Sigmoid colon (tissue), 7 donors: ENCODE measurements at places on chromosomes 13 and 19.
A peak's percentile ranks its signal among the peaks of the same experiment; 100 is the strongest.

DNA sequence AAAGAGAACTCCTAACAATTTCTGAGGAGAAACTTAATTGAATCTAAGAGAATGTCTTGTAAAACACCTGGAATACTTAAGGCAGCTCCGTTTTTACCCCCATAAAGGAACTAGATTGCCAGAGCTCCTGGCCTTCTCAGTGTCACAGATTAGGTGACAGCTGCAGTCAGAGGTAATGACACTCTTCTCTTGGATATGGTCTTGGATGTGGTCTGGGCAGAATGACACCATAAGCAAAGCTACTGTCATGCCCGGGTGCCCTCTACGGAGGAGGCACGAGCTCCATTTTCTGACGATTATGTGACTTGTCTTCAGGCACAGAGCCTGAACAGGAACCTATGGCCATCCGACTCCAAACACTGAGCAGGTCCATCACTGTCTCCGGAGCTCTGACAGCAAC is 46.7 kb downstream of the STK24 start:
- DNase-seq, result peak; percentile 7

DNA sequence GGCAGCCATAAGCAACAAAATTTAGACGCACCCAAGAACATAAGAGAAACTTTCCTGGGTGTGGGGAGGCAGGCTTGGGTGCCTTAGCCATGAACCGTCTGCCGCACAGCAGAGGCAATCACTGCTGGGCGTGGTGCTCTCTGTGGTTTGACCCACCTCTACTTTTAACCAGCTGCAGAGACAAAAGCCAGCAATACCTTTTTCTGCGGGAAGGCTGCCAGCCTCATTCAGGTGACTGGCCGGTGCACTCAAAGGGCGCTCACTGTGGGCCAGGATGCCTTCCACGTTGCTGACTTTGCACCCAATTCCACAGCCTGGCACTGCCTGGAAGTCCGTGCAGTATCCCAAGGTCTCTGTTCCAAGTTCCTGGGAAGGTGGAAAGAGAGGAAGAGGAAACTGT is 69.1 kb downstream of the ATP7B start:
- no peak for DNase-seq

DNA sequence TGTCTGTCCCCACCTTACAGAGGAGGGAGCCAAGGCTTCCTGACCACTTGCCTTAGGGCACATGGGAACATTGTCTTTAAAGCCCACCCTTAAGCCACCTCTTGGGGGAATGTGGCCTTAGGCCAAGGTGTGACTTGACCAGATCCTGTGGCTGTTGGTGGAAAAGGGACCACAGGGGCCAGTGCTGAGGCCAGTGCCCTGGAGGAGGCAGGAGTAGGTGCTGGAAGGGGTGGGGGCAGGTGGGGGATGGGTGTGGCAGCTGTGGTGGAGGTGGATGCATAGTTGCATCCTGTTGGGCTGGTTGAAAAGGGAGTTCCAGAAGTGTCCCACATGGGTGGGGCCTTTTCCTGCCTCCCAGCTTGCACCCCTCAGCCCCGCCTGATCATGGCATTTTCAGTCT is 44.8 kb downstream of the DNM2 start:
- no peak for DNase-seq

GRCh38 chr13:98984118-98984517 is 6.3 kb upstream of the DOCK9 start:
- no peak for DNase-seq

DNA sequence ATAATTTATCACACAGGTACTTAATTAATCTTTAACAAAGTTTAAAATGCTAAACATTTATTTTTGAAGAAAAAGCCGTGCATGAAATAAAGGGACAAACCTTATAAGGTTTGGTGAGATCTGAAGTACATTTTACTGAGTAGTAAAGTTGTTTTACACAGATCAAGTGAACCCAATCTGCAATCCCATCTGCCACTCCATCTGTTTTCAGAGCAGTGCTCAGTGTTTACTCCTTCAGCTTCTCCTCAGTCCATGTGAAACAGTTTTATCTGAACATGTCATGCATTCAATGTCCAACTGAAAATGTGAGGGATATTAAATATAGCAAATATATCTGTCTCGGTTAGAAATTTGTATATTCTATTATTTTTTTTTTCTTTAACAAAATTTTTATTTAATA is 166.8 kb downstream of the MAB21L1 start:
- no peak for DNase-seq

GRCh38 chr19:2942928-2943640 is 1.7 kb downstream of the ZNF77 start:
- no peak for DNase-seq

DNA sequence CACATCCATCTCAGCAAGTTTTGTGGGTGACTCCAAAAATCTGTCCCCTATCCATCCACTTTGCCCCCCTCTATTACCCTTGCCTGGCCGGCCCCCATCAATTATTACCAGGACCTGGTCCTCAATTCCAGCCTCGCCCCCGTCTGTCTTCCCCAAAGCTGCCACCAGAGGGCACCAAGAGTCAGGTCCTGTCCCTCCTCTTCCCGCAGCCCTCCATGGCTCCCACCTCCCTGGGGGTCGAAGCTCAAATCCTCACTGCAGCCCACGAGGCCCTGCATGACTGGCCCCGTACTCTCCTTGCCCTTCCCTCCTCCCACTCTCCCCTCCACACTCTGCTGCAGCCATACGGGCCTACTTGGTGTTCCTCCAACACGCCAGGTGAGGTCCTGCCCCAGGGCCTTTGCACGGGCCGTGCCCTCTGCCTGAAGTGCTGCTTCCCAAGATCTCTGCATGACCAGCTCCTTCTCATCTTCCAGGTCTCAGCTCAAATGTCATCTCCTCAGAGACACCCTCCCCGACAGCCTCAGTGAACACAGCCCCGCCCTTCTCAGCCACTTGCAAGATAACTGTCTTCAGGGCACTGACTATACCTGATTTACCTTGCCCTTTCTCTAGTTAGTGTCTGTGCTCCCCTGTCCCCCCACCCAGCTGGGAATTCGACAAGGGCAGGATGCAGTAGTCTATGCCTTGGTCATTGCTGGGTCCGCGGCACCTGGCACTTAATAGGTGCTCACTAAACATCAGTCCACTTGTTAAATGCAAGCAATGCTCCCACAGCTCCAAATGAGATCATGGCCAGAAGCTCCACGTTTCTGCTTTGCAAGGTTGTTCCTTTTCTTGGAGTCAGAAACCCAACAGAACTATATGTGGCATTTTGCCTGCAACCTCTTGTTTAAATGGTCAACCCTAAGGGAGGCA is 16.8 kb upstream of the SEMA6B start:
- DNase-seq, result peak; percentile 76

GRCh38 chr19:55149078-55150003 is at the start of gene TNNT1:
TNNT1 (minus strand) TSS chr19:55149206; CDS start chr19:55147157, 2,049 bp downstream.
- DNase-seq, result no peak

GRCh38 chr19:46626446-46626845 is 1.6 kb upstream of the PTGIR start:
- DNase-seq, result no peak

- no peak for DNase-seq
Observed at GRCh38 chr19:10516671-10517286, 468 bp downstream of the S1PR5 start.

- DNase-seq, result no peak
Observed at GRCh38 chr13:104975272-104975671, 1560.2 kb downstream of the EFNB2 start.

DNA sequence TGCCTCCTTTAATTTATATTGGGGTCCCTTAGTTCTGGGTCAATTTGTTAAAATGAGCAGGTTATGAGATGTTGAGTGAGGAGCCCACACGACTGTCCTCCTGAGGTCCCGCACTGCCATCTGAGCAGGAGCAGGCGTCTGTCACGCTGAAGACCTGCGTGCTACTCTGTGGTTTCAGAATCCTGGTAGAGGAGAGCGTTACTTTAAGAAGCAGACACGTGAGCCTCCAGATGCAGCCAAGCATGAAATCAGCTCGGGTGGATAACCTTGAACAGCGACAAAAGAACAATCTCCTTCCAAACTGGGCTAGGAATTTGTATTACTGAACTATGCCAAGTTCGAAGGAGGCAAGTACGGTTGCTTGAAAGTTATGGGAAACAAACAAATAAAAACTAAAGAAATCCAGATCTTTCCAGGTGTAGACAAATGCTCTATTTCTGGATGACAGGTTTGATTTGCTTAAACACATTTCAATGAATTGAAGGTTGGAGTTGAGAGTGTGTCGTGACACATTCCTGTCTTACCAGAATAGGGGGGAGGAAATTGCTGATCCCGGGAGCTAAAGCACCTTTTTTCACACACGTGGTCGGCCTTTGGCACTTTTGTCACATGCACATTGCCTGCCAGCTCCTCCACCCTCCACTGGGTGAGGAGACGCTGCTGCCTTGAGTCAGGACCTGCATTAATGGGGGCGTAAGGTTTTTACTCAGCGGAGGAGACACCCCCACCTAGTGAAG is 945.5 kb upstream of the SLC10A2 start:
- DNase-seq, result no peak

- DNase-seq, result no peak
Observed at GRCh38 chr19:5075597-5075996, 106.7 kb downstream of the KDM4B start.

DNA sequence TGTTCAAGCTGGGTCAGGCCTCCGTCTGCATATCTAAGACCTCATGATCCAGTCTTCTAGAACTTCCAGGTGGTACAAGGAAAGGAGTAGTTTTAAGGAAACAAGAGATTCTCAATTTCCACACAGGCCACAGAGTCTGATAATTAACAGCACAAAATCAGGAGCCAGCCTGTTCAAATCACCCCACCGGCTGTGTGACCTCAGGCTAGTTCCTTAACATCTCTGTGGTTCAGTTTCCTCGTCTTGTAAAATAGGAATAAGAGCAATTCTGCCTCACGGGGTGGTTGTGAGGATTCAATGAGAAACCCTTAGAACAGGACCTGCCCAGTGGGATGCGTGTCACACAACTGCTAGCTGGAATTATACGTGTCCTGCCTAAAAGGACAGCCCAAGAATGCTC is 25.6 kb downstream of the FCGBP start:
- no peak for DNase-seq

DNA sequence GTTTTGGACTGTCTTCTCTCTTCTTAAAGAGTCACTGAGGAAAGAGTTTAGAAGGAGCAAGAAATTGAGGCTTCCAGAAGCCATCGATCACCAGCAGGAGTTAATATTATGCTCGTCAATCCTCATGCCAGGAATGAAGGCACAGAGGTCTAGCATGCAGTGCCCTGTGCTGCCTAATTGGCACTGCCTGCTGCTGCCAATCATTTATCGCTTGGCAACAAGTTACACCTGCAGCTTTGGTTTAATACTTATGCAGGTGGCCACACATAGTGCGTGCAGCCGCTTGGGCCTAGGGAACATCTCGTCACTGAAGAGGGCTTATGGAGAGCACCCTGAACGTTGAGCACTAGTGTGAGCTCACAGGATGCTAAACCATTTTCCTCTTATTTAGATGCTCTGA is 2.7 kb upstream of the SOX1 start:
- DNase-seq, result no peak

DNA sequence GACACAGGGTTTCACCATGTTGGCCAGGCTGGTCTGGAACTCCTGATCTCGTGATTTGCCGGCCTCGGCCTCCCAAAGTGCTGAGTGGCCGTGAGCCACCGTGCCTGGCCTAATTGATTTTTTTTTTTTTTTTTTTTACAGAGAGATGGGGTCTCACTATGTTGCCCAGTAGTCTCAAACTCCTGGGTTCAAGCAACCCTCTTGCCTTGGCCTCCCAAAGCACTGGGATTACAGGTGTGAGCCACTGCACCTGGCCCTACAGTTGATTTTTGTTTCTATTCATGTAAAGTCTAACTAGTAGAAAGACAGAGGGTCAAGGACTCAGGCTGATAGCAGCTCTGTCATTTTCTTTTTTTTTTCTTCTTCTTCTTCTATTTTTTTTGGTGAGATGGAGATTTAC is 21.8 kb downstream of the FGF21 start:
- no peak for DNase-seq

GRCh38 chr13:113671066-113672001 is 4.3 kb downstream of the GRK1 start:
- peak; percentile 62 for DNase-seq

DNA sequence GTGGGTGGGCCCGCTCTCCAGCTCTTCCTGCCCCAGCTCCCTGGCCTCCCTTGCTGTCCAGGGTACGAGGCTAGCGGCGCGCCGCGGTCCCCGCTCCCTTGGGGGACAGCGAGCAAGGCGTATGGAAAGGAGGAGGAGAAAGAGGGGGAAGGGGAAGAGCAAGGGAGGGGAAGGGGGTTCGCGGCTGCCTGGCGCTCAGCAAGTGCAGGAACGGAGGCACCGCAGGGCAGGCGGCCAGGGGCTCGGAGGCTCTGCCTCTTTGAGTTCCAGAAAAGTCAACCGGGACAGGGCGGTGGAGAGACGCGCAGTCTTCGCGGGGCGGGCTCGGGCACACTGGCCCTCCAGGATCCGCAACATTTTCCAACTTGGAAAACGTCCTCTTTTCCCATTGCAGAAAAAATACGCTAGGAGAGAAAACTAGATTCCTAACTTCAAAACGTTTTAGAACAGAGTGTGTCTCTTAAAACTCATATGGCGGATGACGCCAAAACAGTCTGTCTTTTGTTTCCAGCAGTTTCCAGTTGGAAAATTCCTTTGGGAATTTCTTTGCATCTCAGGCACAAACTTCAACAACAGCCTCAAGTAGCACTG is 23.1 kb upstream of the TNFRSF19 start:
- DNase-seq, result peak; percentile 75

- peak; percentile 68 for DNase-seq
Observed at GRCh38 chr19:14495672-14496028, 277 bp downstream of the GIPC1 start.

DNA sequence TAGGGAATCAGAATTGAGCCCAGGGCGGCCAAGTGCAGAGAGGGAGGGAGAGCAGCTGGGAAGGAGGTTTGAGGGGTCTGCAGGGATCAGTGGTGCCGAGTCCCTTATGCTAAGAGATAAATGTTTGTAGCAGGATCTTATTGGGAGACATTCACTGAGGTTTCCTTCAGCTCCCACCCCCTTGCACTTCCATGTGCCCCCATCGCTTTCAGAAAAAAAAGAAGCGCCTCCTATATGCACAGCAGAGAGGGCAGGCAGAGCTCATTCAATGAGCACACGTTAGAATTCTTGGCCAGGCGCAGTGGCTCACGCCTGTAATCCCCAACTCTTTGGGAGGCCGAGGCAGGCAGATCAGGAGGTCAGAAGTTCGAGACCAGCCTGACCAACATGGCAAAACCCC is 28.0 kb downstream of the CYP4F2 start:
- DNase-seq, result no peak

GRCh38 chr13:45925151-45925550 is 73.6 kb upstream of the SIAH3 start:
- no peak for DNase-seq

GRCh38 chr13:80448725-80449124 is 107.8 kb upstream of the SPRY2 start:
- no peak for DNase-seq

GRCh38 chr19:3801412-3802096 is 15.4 kb upstream of the MATK start:
- no peak for DNase-seq

DNA sequence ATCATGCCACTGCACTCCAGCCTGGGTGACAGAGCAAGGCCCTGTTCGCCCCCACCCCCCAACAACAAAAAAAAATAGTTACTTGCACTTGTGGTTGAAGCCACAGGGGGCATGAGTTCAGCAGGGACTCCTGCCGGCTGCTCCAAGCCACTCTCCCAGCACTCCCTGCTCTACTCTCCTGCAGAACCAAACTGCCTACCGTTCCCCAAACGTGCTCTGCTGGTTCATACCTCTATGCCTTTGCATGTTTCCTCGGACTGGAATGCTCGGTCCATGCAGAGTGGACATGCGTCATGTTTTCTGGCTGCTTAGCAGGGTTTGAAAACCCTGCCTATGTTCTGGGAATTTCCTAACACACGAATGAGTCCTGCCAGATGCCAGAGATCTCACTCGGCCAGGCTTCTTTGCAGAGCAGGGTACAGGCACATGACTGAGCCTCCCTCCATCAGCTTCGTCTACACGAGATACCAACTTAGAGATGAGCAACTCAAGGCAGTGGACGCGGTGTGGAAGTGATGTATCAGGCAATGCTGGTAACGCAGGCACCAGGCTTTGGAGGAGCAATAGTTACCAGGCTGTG is 8.5 kb upstream of the SLC25A15 start:
- no peak for DNase-seq
